ENCODE measurements at places on chromosomes 7 and 10.
A peak's percentile ranks its signal among the peaks of the same experiment; 100 is the strongest.

GRCh38 chr7:23654508-23654907, 25.5 kb upstream of the FAM221A start:
- DNase-seq, result peak; percentile 52

DNA sequence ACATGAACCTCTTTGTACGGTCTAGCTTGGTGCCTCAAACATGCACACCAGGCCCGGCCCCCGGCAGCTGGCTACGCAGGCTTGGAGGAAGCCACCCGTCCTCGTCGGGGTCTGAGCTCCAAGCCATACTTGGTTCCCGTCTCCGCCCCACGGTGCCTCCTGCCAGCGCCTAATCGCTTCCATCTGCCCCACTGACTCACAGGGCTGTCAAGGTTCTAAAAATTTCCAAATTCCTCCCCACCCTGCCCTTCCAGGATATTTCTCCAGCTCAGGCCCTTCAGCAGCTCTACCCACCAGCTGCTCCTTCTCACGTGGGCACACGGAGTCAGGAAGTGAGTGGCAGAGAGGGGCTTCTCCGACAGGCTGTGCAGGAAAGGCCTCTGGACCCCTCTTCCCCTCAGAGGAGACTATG, 38.8 kb downstream of the TMEM270 start:
- no peak for DNase-seq

GRCh38 chr7:68425377-68425776, 1172.9 kb upstream of the AUTS2 start:
- no peak for DNase-seq

DNA sequence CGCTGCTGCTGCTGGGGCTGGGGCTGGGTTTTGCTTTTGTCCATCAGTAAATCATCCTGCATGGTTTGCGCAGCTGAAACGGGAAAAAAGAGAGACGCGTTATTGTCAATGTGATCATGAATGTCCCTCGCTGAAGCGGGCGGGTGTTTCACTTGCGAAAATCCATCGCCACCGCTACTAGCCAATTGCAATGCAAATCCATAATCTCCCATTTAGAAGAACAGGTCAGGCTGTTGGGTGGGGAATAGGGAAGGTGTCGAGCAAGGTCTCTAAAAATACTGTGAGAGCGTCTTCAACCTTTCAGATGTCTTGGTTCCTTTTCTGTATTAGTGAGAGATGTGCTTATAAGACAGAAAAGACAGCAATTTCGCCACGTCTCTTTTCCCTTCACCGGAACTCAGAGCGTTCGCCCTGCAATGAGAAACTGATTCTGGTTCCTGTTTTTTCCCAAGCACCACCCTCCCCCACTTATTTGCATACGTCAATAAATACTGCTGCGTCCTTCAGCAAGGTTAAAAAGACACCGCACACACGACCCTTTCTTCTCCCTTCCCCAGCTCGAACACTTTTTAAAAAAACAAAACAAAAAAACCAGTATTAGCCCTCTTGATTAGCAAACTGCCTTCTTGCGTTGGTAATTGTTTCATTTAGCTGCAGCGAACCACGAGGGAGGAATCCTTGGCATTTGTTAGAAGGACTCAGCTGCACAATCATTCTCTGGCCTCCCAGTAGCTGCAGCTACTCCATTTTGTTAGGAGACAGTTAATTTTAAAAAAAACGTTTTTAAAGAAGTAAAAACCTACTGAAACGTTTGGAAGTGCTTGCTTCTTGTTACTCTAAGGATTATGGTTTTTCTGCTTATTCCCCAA, 50.4 kb downstream of the CPEB3 start:
- peak; percentile 57 for DNase-seq

DNA sequence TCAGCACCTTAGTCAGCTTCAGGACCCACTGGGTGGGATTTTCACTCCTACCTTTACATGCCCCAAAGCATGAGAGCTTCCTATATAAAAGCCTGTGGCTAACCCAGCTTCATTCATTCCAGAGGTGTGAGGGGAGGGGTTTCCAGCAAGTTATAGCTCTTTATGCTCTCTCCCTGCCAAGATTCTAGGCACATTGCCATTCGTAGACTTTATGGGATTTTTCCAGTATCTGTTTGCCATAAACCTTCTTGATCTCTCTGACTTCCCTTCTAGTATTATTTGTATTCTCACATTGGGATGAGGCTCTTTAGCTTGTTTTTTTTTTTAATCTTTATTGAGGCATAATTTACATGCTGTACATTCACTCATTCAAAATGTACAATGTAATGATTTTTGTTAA, 67.5 kb downstream of the POU6F2 start:
- DNase-seq, result no peak

DNA sequence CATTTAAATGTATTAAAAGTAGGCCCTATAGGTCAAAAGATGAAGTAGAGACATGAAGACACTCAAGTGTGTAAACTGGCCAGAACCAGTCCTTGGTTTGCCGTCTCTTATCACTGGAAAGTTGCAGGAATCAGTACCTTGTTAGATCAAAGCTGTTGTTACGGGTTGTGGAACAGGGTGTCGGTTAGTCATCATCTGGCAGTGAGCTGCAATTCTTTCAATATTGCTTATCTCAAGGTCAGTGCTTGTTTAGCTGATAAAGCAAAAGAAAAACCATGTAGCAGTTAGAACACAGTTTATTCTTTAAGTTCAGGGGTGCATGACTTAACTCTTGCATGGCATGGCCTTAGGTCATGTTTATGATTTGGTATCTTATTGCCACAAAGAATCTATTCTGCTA, 10.0 kb upstream of the SLC13A1 start:
- no peak for DNase-seq

DNA sequence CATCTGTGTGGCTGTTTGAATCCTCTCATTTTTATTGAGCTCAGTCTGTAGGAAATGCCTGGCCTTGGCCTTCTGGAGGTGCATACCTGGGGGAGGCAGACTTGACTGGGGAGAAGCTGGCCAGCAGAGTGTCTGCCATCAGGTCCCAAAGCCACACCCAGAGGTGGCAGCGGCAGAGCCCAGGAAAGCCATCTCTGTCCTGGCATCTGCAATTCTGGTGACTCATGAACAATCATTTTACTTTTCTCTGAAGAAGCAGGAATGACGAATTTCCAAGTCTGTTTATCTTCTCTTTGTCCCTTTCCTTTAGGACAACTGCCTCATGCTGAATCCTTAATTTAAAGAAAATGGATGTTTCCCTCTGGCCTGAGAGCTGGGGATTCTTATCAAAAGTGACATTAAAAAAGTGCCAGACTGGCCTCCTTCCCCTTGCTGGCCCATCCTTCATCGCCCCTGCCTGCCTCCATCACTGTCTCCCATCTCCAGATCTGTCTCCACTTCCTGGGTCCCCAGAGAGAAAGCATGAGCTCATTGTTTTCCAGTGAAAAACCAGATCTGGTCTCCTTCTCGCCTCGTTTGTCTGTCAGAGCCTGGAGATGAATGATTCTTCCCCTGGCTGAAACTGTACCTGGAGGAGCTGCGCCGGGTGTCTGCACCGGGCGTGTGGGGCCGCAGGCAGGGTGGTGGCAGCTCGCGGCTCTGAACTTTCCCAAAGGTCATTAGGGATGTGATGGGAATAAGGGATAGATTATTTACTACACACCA, 124.5 kb downstream of the TMEM178B start:
- no peak for DNase-seq

GRCh38 chr10:63862860-63863259, 341.7 kb downstream of the REEP3 start:
- DNase-seq, result no peak

GRCh38 chr7:103325744-103326143, 18.8 kb downstream of the DNAJC2 start:
- DNase-seq, result no peak

DNA sequence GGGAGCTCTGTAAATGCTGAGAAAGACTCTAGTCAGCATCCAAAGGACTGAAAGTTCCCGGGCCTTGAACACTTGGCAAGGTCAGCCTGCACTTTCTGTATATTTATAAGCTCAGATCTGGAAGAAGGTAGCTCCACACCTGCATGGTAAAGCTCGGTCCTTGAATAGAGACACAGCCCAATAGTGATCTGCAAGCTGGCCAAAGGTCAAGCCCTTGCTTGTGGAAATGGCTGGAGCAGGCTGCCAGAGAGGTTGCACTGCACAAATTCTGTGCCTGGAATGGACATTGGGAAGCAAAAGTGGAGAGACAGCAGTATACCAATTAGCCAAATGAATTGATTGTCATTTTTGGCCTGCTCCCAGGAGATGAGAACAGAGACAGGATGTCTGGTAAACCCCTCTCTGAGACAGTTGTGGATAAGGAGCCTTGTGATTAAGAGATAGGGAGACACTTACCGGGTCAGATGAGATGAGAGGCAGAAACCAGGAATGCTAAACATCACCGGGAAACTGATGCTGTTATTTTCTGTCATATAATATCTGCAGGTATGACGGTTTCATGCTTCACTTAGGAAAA, 8.0 kb upstream of the FRA10AC1 start:
- DNase-seq, result no peak

DNA sequence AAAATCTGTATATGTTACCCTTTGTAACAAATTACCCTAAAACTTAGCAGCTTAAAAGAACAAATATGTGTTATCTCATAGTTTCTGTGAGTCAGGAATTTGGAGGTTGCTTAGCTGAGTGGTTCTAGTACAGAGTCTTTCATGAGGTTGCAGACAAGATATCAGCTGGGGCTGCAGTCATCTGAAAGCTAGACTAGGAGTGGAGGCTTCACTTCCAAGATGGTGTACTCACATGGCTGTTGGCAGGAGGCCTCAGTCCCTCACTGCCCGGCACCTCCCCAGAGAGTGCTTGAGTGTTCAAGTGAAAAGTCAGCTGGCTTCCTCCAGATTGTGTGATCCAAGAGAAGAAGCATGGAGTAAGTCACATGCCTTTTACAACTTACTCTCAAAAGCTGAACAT, 16.9 kb upstream of the GGCT start:
- no peak for DNase-seq

GRCh38 chr10:95350219-95350829, 59.5 kb upstream of the PDLIM1 start:
- DNase-seq, result no peak

- no peak for DNase-seq
These were observed 11.2 kb downstream of the EMX2 start for GRCh38 chr10:117553815-117554172.

DNA sequence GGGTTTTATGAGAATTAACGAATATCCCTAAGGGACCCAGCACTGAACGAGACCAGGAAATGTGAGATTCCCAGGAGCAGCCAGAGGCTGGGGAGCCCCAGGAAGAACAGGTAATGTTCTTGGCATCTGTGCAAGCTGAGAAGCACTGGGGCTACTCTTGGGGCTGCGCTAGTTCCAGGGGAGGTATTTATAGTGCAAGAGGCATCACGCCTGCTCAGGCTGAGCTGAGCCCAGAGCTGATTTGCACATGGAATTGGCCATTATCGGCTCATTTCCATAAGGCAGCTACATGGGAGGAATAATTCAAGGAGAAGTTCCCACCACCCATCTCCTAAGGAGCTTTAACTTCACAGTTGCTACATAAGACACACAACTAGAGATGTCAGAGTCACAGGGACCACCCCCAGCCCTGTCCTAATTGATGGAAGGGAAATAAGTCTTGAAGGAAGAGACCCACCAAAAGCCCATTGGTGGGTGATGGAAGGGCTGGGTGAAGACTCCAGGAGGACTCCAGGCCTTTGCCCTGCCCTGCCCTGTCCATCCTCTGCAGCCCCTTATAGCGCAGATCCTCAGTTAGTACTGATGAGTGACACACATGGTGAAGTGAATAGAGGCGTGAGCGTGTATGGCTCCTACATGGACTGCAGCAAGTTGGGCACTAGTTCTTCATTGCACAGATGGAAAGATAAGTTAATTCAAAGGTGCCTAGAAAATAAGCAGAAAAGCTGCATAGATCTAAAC, 178.9 kb downstream of the GRID1 start:
- no peak for DNase-seq

DNA sequence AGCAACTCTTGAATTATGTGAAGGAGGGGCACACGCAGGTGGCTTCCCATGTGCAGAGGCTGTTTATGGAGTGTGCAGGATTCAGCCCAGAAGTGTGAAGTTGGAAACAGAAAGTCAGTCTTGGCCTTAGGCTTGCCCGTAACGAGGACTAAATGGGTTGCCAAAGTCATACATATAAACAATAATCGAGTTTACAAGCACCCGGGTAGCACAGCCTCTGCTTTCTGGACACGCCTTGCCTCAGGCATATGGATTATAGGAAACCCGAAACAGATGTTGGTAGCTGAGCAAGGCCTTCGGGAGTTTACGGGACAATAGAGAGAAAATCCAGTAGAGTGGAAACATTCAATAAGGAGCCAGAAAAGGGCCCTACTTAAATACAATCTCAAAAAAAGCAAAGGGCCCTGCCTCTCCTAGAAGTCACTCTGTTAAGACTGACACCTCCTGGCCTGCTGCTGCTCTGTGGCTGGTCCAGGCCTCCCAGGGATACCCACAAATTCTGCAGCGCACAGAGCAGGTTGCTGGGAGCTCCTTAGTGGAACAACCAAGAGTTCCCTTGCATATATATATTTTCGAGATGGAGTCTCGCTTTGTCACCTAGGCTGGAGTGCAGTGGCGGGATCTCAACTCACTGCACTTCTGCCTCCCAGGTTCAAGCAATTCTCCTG, 48.5 kb downstream of the SMKR1 start:
- no peak for DNase-seq

GRCh38 chr10:72277340-72277995, 3.7 kb downstream of the DDIT4 start:
- peak; percentile 43 for DNase-seq

- no peak for DNase-seq
These were observed 131.8 kb upstream of the PALS2 start for GRCh38 chr7:24441314-24442027.

- no peak for DNase-seq
These were observed 82.4 kb downstream of the CREM start for GRCh38 chr10:35208949-35209613.

DNA sequence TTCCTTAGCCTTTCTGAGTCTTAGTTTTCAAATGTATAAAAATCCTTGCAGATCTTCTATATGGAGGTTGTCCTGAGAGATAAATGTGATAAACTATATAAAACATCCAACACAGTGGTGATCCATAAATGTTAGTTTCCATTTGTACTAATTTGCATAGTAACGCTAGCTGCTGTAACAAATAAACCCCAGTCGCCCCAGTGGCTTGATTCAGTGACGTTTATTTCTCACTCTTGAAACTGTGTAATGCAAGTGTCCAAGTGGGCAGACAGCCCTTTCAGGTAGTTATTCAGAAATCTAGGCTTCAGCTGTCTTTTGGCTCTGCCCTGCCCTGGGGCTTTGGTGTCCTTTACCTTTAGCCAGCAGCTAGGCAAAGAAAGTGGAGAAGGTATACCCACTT, 106.3 kb downstream of the VTI1A start:
- DNase-seq, result no peak

All from ecto neural progenitor cell (in vitro differentiated cells).